ENCODE measurements at places on chromosomes 1 and 21.

DNA sequence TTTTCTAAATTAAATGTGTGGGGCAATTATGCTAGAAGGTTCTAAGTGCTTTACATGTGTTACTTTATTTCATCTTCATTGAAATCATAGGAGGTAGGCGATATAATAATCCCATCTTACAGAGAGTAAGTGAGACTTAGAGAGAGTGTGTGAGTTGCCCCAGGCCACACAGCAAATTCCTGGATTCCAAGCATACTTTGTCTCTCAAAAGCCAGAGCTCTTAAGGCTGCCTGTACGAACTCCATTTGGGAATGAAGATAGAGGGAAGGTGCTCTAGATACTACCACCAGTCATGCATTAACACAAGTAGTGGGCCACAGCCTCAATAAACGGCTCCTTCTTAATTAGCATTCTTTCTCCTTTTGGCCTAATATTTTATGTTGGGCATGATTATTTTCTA, 170.1 kb downstream of the SIPA1L2 start:
- DNase-seq, result no peak

GRCh38 chr1:48943826-48944225, 167.1 kb upstream of the BEND5 start:
- DNase-seq, result no peak

- no peak for DNase-seq
Observed at GRCh38 chr1:234624724-234625117, 14.7 kb upstream of the IRF2BP2 start.

DNA sequence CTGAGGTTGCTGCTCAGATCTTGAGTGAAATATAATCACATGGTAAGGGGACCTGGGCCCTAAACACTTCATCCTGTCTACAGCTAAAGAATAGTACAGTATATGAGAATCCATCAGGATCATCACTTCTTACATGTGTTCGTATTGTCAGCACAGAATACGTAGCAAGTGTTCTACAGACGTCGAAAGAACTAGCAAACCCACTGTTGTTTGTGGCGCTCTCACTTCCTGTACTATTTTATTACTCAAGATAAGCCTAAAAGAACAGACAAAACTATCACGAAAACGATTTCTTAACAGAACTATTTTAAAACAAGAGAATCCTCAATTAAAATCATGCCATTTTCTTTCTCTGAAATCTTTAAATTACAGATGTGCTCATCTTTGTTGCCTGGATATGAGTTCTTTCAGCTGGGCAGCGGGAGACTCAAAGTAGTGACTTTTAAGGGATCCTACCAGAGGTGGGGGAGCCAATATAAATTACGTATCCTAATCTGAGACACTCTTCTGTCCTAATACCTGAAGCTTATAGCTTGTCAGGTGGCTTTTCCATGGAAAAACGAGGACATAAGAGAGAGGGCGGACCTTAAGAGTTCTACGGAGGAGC, 724 bp downstream of the ST7L start:
- DNase-seq, result peak; percentile 53

- no peak for DNase-seq
Observed at GRCh38 chr1:111501645-111502044, 1.8 kb downstream of the ADORA3 start.

GRCh38 chr1:54405898-54406293, 298 bp downstream of the SSBP3 start:
- no peak for DNase-seq

- peak; percentile 40 for DNase-seq
Observed at GRCh38 chr1:101520302-101520701, 283.5 kb downstream of the S1PR1 start.
